ENCODE measurements at places on chromosomes 3 and 15. TPM values are rescaled to one million over a fixed set of nuclear protein-coding genes. Genes with fewer than 3 reads are reported as not detected.

Gene ACSBG1
- polyA plus RNA-seq: 1.6 TPM

Gene SNX33
- 20.8 TPM for polyA plus RNA-seq

Gene TRIP4
- polyA plus RNA-seq: 39.2 TPM

- no peak for DNase-seq
Observed at GRCh38 chr15:47786371-47786770, 69.1 kb downstream of the SEMA6D start.

GRCh38 chr3:1082108-1082507 lies 10.7 kb upstream of the CNTN6 start:
- DNase-seq: peak; percentile 40

GRCh38 chr3:137792626-137793271 lies 28.6 kb downstream of the SOX14 start:
- no peak for DNase-seq

Gene ZNF502
- polyA plus RNA-seq: 16.2 TPM

Data from left renal cortex interstitium (tissue), 4 donors.